NCI-H774 (cell line): ENCODE measurements at places on chromosomes 11 and 22.
A peak's percentile ranks its signal among the peaks of the same experiment; 100 is the strongest.

DNA sequence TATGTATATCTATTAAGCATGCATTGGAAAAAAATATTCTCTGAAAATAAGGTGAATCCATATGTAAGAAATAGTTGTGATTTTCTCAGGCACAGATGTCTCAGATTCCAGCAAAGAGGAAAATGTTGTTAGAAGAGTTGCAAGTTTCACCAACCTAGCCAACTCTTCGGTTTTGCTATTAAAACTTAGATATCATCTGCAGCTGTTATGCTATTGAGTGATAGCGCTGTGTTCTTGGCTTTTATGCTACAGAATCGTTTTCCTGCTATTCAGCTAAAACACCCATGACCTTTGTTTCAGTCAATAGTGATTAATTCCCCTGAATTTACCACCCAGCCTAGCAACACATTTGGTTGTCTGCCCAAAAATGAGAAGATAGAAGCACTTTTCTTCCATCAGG lies 795.6 kb upstream of the ANO3 start:
- DNase-seq = no peak

- DNase-seq = peak; percentile 31
Observed at GRCh38 chr11:60899046-60899936, 7.1 kb downstream of the PRPF19 start.

- no peak for DNase-seq
Observed at GRCh38 chr22:22979121-22979724, 91.1 kb upstream of the GNAZ start.

DNA sequence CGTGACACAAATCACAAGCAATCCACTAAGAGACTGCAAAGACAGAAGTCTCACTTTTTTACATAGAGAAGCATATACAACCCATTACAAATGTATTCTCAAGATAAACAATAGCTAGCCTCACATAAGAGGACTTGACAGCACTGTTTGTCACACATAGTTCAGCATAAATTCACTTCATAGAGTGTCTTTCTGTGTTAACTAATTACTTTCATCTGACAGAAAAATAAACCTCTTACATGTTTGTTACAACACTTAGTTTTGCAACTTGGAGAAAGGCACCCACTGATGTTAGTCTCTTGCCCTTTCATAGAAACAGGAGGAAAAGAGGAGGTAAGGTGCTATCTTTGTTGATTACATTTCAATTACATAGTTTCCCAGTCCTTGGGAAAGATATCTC lies 2221.9 kb upstream of the RAG2 start:
- DNase-seq = no peak
